ENCODE measurements at places on chromosomes 1 and 21.

GRCh38 chr1:44348061-44348485, 7.0 kb downstream of the ERI3 start:
- no peak for DNase-seq

DNA sequence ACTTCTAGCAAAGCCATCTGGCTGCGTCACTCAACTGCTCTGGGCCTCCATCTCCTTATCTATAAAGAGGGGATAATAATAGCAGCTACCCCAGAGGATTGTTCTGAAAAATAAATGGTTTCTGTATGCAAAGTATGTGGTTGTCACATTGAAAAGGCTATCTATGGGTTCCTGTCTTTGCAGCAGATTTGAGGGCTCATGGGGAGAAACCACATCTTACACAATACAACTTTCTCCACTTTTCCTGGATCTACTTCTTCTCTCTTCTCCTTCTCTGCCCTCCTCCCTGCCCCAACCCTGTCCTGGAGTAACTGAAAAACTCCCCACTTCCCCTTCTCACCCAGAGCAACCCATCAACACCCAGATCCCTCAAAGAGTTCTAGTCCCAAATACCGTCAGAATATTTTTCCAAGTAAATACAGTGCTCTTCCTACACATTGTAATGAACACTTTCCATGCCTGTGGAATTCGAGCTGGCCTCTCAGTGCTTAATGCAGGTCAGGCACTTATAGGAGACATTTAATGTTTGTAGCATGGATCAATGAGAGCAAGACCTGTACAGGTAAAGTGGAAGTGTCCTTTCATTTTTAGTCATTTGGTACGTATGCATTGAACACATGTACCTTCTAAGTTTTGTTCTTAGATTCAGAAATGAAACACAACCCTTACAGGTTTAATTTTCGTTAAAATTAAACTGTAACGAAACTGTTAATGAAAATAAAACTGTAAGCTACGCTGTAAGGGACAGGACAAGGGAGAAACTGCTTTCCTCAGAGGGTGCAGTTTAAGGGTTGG, 131.9 kb downstream of the AK5 start:
- DNase-seq: no peak

GRCh38 chr21:22725436-22725835, 1727.2 kb downstream of the NCAM2 start:
- DNase-seq: no peak

DNA sequence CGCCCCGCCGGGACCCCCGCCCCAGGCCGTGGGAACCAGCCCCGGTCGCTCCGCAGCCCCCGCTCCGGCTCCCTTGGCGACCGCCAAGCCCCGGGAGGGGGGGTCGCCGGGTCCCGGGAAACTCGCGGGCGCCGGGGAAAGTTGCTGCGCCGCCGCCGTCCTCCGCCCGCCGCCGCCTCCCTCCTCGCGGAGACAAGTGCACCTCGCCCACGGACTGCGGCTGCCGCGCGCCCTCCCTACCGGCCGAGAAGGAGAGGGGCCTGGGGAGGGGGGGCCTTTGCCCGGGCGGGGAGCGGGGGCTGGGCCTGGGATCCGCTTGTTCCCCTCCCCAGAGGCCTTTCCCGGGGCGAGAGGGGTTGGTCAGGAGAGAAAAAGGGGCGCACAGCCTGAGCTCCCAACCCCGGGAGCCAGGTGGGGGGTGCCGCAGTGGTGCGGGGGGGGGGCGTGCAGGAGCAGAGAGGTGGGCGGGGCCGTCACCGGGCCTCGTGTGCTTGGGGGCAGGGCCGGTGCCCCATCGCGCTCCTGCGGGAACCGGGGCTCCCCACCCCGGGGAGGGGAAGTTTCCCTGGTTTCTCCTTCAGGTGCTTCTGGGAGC, 592 bp downstream of the AGRN start:
- DNase-seq: no peak

- no peak for DNase-seq
Measured at GRCh38 chr1:228860911-228861831, 125.9 kb downstream of the RHOU start.

GRCh38 chr1:31434979-31435378, 22.0 kb downstream of the SERINC2 start:
- DNase-seq: no peak

DNA sequence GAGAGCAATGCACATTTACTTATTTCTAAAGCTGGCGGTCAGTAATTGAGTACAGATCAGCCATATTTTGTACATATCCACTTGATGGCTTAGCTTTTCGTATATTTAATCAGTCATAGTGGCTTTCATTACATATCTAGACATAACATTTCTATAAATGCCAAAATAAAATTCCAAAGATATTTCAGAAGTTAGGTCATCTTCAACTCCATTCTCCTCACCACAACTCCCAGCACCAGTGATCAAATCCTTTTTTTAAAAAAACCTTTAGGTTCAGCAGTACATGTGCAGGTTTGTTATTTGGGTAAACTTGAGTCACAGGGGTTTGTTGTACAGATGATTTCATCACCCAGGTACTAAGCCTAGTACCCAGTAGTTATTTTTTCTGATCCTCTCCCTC, 53.9 kb upstream of the GNG4 start:
- DNase-seq: no peak

GRCh38 chr1:84247425-84248220, 53.9 kb upstream of the SAMD13 start:
- DNase-seq: no peak

DNA sequence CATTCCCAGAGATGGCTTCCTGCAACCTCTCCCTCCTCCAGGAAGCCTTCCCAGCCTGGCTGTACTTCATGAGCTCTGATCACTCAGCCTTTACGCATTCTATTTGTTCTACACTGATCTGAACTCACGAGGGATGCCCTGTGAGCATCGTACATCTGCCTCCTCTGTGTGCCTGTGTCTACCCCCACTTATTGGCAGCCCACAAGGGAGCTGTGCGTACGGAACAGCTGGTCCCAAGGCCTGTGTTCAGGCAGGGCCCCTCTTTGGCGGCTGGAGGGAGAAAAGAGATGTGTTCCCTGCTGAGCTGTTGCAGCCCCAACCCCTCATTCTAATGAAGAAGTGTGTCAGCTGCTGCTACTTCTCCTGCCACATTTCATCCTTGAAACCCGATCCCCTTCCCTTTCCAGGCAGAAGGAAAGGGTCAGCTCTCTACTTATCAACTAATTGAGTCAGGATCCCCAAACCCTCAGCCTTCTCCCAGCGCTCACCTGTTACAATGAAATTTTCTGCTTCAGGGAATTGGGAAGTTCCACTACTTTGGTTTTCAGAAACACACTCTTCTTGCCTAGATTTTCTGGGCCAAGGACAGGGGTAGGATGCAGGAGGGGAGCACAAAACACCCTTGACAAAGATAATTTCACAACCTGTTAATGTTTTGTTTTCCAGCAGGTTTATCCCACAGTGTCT, 3.2 kb downstream of the INKA2 start:
- DNase-seq: no peak

DNA sequence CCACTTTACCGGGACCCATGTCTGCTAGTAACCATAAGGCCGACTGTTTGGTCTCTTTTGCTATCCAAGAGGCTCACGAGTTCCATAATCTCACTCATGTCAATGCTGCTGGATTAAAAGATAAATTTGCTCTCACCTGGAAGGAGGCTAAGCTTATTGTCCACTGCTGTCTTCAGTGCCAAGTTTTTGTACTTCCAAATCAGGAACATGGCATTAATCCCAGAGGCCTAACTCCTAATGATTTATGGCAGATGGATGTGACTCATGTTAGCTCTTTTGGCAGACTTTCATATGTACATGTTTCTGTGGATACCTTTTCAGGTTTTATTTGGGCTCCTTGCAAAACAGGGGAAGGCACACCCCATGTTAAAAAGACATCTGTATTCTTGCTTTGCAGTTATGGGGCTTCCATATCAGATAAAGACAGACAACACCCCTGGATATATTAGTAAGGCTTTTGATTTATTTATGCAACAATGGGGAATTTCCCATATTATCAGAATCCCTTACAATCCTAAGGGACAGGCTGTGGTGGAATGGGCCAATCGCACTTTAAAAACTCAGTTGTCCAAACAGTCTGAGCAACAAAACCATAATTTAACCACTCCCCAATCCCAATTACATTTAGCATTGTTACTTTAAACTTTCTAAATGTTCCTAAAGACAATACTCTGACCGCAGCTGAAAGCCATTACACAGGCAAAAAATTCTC, 162.7 kb downstream of the IER5 start:
- DNase-seq: no peak

GRCh38 chr1:203097001-203097400, 11.2 kb upstream of the MYOG start:
- no peak for DNase-seq

DNA sequence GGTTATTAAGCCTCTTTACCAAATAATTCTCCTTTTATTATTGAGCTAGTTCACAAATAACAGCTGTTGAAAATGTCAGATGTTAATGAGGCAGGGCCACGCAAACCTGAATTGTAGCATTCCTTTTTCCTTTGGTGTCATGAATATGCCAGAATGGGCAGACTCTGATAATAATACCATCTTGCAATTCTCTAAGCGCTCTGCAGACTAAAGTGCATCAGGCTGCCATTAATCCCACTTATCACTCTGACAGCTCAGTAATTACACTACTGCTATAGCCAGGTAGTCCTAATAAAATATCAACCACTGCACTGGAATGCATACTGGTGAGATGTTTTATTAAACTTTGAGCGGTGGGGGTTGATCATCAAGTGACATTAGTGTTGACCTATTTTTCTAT, 177.7 kb downstream of the DPYD start:
- DNase-seq: no peak

GRCh38 chr1:227915564-227916553, 31.9 kb downstream of the WNT9A start:
- no peak for DNase-seq

- no peak for DNase-seq
Measured at GRCh38 chr1:111513410-111514020, 10.1 kb upstream of the ADORA3 start.

- no peak for DNase-seq
Measured at GRCh38 chr1:11462224-11462923, 16.6 kb upstream of the DISP3 start.

GRCh38 chr1:102901996-102902395, 206.3 kb downstream of the COL11A1 start:
- no peak for DNase-seq

DNA sequence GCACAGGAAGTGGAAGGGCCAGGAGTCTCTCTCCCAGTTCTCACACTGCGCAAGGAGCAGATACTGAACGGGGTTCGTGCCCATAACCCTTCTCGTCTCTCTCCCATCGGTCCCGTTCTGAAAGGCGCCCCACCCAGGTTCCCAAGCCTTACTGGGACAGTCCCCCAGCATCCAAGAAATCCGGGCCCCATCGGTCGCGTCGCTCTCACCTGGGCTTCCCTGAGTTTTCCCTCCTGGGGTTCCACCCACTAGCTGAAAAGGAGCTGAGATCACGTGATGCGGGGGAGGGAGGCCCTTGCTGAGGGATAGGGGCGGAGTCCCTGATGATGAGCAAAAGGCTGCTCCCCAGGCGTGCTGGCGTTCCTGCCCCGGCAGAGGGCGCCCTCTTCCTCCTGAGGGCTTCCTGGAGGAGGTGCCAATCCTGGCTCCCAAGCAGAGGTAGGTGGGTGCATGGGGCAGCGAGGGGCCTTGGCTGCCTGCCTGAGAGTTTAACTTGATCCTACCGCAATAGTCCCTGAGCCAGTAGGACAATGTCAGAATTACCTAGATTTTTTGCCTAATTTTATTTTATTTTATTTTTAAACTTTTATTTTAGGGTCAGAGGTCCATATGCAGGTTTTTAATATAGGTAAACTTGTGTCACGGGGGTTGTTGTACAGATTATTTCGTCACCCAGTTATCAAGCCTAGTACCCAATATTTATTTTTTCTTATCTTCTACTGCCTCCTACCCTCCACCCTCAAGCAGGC, at the start of gene SPOCD1:
Gene SPOCD1, minus strand, starts transcription at position 271 of the 749 bp plus-strand sequence. CDS start 689 bp downstream, outside the sequence.
- DNase-seq: peak; percentile 79

DNA sequence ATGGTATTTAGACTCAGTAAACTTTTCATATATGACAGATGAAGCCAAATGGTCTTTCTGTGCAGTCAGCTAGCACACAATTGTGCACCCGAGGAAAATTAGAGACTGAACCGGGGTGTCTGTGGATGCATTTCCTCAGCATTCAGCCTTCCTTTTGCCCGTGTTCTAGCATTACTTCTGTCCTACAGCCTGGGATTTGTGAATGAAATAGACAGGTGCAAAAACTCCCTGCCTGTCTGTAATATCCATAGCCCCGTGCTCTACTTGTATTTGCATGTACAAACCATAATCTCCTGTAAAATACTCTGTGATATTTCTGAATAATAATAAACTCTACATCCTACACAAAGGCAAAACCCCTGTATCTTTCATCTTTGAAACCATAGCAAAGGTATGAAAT, 64.8 kb upstream of the LGALS8 start:
- no peak for DNase-seq

- no peak for DNase-seq
Measured at GRCh38 chr1:167808104-167808503, 86.3 kb downstream of the MPZL1 start.

DNA sequence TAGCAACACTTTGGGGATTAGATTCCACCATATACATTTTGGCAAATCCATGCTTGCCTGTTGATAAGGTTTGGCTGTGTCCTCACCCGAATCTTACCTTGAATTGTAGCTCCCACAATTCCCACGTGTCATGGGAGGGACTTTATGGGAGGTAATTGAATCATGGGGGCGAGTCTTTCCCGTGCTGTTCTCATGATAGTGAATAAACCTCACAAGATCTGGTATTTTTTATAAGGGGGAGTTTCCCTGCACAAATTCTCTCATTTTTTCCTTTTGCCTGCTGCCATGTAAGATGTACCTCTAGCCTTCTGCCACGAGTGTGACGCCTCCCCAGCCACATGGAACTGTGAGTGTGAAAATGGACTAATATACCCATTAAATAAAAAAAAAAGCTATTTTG, 265.3 kb downstream of the MRPL39 start:
- DNase-seq: no peak

GRCh38 chr1:202967684-202968281, 726 bp upstream of the CYB5R1 start:
- DNase-seq: no peak

DNA sequence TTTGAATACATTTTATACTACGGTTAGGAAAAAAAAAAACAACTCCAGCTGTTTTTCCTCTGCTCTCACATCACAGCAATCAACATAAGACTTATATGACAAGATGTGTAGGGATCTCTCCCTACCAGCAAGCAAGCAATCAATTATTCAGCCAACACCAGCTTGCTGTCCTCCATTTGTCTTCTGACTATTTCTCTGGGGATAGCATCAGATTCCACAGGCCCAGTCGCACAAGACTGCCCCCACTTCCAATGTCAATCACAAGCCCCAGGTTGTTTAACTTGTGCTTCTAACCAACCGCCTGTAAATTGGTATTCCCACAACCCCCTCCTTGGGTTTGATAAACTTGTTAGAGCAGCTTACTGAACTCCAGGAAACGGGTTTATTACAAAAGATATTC, 873.1 kb upstream of the TMPRSS15 start:
- no peak for DNase-seq

DNA sequence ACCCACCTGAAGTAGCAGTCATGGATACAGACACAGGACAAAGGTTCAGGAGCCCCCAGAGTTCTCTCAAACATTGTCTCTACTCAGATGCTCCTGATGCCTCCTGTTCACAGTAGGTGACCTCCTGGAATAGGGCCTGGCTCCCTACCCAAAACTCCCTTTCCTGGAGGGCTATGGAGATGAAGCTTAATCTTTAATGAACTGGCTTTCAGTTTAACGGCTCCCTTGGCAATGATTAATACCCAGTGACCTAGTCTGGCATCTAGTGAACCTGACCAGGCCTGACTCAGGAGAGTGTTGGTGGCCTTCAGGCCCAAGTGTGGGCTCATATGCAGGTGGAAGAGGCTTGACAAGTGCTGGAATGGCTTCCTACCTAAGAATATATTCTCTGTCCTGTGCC, 65.2 kb upstream of the TRABD2B start:
- DNase-seq: no peak

- DNase-seq: no peak
Measured at GRCh38 chr1:224387302-224387912, 30.7 kb downstream of the CNIH4 start.

Data from activated T-helper 1 cell treated with Interleukin-2 at 50 U/mL for 16 hours (primary cell).